CD4-positive, alpha-beta T cell treated with Interferon alpha-2 for 1 hour (primary cell): ENCODE measurements at places on chromosomes 11 and 22.

- DNase-seq, result no peak
These were observed 973.2 kb downstream of the NTM start for GRCh38 chr11:132343445-132344175.

DNA sequence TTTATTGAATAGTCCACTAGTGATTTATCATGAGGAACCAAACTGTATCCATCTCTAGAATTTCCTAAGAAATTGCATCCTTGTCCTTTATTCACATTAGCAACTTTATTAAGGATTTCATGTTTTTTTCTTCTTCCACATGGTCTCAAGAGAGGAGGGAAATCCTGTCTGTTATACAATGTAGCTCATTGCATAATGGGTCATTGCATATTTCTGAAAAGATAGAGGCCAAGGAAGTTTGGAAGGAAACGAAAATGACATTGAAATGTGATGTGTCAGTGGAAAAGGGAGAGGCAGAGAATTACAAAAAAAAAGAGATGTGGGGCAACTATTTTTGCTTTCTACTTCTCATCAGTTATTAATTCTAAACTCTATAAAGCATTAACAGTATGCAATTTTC, 353.1 kb downstream of the METTL15 start:
- no peak for DNase-seq

DNA sequence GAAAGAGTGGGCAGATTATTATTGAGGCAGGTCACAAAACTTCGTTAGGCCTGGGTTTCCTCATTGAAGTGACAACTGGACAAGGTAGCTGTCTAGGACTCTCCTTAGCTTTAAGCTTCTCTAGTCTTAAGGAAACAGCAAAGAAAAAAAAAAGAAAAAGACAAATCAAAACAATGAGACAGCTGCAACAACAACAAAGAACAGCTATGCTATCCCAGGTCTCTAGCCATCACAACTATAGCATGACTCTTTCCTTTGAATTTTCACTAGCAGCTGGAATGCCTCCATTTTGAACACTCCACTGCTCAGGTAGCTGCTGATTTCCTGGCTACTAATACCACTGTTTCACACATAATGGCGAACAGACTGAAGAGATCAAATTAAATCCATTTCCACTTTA, 302.4 kb upstream of the SORL1-AS1 start:
- no peak for DNase-seq

DNA sequence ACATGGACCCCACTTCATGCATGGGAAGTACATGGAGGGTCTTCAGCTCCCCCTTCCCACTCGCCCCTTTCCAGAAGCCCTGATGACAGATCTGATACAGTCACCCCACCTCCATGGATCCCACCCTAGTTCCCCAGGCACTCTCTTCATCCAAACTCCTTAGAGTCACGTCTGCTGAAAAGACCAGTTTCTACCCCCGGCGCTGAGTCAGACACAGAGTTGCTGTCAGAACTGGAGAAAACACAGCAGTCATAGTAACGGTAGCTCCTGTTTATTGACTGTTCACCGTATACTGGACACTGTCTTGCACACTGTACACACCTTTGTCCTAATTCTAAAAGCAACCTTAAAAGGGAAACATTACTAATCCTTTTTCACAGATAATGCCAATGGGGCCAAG, 29.1 kb downstream of the DRD2 start:
- DNase-seq, result no peak

GRCh38 chr11:13292970-13293369, 15.4 kb downstream of the BMAL1 start:
- DNase-seq, result no peak
